ENCODE measurements at places on chromosomes 2 and 18. TPM values are rescaled to one million over a fixed set of nuclear protein-coding genes. Genes with fewer than 3 reads are reported as not detected.

CABYR gene
- not detected for total RNA-seq

IL36RN gene
- not detected for total RNA-seq

MYO5B gene
- total RNA-seq, result not detected

GRCh38 chr2:189601043-189601442, 20.5 kb upstream of the SLC40A1 start:
- H3K27me3 ChIP-seq, result no peaks in the 10 kb centered on the region
- no peak overlapping the region for H3K4me3 ChIP-seq
- H3K4me1 ChIP-seq, result no peaks in the 10 kb centered on the region

GRCh38 chr2:120669121-120669952, 66.3 kb upstream of the GLI2 start:
- no peaks in the 10 kb centered on the region for H3K4me1 ChIP-seq
- no peaks in the 10 kb centered on the region for H3K36me3 ChIP-seq
- H3K27ac ChIP-seq, result no peak overlapping the region
- H3K27me3 ChIP-seq, result 0 out of 2 replicates have a peak, but pooled peaks cover 6% of the 10 kb centered on the region
- no peak overlapping the region for H3K4me3 ChIP-seq

DNA sequence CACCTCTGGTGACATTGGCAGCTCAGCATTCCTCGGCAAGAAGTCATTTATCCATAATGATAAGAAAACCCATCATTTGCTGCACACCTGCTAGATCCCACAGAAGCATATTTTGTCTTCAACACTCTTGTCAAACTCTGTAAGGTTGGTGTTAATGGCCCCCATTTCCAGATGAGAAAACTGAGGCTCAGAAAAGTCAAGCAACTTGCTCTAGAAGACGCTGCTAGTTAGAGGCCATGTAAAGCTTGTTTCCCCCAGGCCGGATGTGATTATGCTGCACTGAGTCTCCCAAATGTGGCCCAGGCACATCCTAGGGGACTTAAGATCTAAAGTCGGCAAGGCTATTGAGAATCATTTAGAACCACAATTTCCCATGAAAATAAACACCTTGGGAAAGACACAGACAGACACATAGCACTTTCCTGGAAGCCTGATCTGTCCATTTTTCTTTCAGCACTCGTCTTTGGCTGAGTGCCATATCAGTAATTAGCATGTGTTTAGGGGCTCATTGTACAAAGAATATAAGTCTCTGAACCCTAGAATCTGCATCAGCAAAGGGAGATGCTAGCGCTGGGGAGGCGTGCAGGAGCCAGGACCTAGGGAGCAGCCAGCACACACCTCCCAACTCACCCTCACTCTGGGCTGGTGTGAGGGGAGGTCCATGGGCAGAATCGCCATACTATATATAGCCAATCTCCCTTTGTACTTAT, 39.3 kb downstream of the C1QL2 start:
- no peaks in the 10 kb centered on the region for H3K4me1 ChIP-seq
- no peak overlapping the region for H3K27ac ChIP-seq
- H3K36me3 ChIP-seq, result no peaks in the 10 kb centered on the region
- H3K27me3 ChIP-seq, result no peaks in the 10 kb centered on the region
- H3K4me3 ChIP-seq, result no peak overlapping the region

GRCh38 chr2:97969081-97970067, 26.4 kb downstream of the TMEM131 start:
- H3K27me3 ChIP-seq, result no peaks in the 10 kb centered on the region
- peaks cover 3% of the 10 kb centered on the region for H3K4me1 ChIP-seq
- no peak for DNase-seq
- H3K36me3 ChIP-seq, result no peaks in the 10 kb centered on the region

Measured in Karpas-422 (cell line).